ENCODE measurements at places on chromosomes 3 and 15.

GRCh38 chr3:62100282-62100989, 272.9 kb downstream of the FEZF2 start:
- DNase-seq = no peak

- no peak for DNase-seq
These were observed 578.8 kb downstream of the ROBO2 start for GRCh38 chr3:77618686-77619085.

- DNase-seq = no peak
These were observed 111.2 kb downstream of the RAP2B start for GRCh38 chr3:153273217-153273616.

- DNase-seq = no peak
These were observed 50.4 kb upstream of the FILIP1L start for GRCh38 chr3:100164743-100165142.

- DNase-seq = no peak
These were observed 522 bp upstream of the GXYLT2 start for GRCh38 chr3:72887343-72887704.

DNA sequence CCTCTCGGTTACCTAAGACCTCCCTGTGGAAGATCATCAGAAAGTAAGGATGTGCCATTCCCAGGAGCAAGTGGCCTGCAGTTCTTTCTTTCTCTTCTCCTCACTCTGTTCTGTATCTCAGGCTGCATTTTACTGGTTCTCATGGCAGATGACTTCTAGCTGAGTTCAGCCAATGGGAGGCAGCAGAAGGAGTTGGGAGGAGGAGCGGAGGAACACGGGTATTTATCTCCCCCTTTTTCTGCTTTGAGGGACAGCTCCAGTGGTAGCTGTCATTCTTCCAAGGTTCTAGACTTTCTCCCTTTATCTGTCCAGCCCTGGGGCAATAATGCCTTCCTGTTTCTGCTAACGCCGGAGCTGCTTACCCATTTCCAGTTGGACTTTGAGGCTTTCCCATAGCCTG, 339.9 kb downstream of the NR2F2 start:
- no peak for DNase-seq

DNA sequence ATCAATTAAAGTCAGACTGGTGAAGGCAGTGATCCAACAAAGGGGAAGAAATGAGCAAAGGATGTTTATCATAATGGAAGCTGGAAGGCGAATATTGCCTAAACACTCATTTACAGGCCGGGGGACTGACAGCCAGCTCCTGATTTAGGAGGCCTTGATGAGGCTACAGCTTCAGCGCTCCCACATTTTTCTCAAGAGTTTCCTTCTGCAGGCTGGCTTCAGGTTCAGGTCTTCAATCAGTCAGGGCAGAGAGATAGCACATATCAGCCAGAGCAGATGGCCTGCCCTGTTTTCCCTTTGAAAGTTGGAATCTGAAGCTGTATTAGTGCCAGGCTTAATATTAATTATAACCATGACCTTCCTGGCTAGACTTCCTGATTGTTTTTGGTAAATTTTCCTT, 218.9 kb downstream of the SV2B start:
- no peak for DNase-seq

DNA sequence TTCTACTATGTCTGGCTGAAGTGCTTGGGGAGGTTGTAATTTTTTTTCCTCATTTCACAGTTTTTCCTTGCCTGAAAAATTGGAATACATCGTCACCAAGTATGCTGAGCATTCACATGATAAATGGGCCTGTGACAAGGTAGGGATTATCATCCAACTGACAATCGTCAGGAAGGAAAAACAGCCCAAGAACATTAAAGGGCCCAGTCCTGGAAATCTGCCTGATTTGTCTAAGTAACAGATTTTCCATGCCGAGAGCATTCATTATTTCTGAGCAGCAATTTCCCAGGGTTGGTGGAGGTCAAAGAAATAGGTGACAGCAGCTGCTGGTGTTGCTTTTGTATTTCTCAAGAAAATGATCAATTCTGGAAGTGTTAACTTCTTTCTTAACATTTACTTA, 226.0 kb upstream of the CHRM5 start:
- no peak for DNase-seq

GRCh38 chr15:72112116-72112515, 5.8 kb downstream of the MYO9A start:
- no peak for DNase-seq
